ENCODE measurements at places on chromosomes 1 and 21.

DNA sequence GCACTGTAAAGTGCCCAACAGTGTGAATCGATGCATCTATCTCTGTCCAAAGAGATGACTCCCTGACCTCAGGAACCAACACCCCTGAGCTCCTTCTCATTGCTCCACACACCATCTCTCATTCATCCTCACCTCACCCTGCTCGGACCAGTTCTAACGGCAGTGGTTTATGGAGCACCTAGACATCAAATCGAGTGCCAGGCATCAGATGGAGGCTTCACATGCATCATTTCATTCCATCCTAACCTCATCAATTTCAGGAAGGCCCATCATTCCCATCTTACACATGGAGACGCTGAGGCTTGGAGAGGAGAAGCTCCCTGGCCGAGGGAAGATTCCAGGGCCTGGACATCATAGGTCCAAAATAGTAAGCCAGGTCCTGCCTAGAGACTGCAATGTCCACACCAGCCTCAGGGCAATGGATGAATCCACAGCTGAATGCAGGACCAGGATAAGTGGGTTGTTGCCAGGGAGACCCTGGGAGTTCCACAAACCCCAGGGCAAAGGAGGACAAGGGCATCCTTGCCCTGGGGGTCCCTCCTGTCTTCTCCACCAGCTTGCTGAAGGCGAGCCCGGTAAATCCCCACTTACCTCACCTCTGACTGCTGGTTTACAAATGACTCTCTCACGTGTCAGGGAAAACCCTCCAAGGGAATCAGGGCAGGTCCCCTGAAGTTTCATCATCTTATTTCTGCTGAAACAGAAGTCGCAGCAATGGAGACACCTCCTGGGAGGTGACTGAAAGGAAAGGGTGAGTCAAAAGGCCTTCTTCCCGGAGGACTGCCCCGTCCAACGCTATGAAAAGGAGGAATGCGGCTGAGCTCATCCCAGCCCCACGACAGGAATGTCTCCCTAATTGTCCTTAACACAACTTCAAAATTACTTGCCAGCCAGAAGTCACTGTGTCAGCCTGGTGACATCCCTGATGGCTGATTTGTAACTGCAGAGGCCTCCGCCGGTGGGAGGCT, 9.0 kb upstream of the IFFO2 start:
- DNase-seq, result peak; percentile 29

DNA sequence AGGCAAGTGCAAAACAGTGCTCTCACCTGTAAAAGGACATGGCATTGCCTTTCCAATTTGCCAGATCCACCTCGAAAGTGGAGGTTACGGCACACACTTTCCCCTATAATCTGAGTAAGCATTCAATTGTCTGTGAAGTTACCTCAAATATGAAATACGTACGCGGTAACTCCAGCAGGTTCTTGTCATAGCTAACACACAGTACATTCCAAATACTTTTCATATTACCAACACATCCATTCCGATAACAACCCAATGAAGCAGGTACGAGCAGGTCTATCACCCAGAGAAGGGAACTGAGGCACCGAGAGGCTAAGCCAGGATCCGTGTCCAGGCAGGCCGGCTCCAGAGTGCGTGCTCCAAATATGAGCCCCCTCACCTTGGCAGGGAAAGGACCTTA, 46.8 kb upstream of the LPAR3 start:
- DNase-seq, result no peak

DNA sequence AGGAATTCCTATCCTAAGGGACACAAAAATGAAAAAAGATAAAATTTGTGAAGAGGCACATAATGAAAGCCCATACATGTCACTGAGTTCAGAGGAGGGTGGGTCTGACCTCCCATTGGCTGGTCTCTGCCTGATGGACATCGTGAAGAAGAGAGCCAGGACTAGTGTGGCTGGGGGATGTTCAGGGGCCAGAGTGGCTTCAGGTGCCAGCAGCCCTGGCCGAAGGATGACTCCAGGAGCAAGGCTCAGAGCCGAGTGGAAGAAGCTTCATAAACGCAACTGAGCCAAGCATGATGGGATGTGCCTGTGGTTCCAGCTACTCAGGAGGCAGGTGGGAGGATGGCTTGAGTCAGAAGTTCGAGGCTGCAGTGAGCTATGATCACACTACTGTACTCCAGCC, 56.9 kb upstream of the ATP5PO start:
- DNase-seq, result no peak

DNA sequence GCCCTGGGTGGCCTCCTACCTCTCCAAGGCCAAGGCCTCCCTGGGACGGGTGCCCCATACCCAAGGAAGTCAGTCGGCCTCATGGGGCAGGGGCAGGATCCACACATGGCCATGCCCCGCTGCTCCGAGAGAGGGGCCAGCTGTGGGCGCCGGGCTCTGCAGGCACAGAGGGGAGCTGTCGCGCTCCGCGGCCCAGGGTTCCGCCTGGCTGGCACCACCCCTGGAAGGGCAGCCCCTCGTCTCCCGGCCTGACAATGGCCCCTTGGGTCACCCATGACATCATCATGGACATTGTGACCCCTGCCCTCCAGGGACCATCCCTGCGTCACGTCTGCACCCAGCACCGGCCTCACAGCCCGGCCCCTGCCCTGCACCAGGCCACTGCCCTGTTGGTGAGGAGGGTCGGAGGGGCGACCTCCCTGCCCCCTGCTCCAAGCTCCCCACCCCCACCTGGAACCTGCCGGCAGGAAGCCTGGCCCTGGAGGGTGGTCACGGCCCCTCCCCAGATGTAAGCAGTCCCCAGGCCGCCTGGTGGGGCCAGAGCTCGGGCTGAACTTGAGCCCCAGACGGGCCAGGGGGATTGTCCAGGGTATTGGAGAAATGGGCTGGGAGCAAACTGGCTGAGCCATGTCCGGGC, 5.8 kb downstream of the TTLL10 start:
- DNase-seq, result no peak

GRCh38 chr1:168485048-168485447, 58.7 kb downstream of the XCL2 start:
- DNase-seq, result no peak

- no peak for DNase-seq
Observed at GRCh38 chr1:66770240-66770639, 18.0 kb downstream of the DYNLT5 start.

DNA sequence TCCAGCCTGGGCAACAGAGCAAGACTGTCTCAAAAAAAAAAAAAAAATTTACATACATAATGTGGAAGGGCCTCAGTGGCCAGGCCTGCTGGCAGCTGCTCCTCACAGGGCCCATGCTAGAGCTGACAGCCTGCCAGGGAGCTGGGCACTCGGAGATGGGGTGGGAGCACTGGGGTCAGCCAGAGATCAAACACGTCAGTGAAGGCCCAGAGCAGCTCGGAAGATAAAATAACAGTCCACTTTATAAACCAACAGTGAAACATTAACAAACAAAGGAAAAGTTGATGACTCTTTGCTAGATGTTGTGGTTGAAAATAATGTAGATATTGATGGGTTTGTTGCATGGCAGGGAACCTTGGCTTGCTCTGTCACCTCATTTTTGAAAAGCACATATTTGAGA, 42.7 kb downstream of the ATP5PF start:
- DNase-seq, result no peak

DNA sequence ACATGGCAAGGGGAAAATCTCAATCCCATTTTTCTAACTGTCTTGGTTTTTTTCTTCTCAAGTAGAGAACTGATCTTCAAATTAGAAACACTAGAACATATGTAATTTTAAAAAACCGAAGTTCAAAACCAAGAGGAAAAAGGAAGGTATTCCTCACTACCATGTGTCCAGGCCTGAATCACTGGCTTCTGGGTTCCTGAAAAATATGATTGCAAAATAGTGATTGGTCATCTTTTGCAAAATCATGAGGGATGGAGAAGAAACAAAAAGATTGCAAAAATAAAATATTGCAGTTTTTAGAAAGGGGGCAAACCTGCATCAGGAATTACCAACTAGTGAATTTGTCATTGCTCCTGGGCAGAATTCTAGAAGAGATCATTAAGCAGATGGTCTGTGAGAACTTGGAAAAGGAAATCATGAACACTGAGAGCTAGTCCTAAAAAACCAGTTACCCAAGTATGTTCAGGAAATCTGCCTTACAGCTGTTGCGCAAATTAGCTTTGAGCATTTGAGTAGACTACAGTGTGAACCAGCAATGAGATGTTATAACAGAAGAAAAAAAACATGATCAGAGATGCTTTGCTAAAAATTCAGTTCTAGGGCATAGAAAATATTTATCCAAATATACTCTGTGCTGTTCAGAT, 49.4 kb downstream of the SPATA46 start:
- DNase-seq, result no peak

- DNase-seq, result peak; percentile 35
Observed at GRCh38 chr1:155504207-155504606, 58.4 kb downstream of the ASH1L start.

DNA sequence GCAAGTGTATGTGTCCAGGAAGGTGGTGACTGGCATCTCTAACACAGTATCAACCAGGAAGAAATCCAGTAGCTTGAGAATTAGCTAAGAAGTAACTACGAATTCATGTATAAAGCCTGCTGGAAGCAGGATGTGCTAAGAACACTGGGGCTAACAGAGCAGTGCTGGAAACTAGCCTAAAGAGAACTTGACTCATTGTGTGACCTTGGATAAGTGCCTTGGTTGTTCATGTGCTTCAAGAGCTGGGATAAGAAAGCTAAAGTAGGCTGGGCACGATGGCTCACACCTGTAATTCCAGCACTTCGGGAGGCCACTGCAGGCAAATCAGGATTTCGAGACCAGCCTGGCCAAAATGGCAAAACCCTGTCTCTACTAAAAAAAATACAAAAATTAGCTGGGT, 186.9 kb downstream of the RRAGC start:
- no peak for DNase-seq

DNA sequence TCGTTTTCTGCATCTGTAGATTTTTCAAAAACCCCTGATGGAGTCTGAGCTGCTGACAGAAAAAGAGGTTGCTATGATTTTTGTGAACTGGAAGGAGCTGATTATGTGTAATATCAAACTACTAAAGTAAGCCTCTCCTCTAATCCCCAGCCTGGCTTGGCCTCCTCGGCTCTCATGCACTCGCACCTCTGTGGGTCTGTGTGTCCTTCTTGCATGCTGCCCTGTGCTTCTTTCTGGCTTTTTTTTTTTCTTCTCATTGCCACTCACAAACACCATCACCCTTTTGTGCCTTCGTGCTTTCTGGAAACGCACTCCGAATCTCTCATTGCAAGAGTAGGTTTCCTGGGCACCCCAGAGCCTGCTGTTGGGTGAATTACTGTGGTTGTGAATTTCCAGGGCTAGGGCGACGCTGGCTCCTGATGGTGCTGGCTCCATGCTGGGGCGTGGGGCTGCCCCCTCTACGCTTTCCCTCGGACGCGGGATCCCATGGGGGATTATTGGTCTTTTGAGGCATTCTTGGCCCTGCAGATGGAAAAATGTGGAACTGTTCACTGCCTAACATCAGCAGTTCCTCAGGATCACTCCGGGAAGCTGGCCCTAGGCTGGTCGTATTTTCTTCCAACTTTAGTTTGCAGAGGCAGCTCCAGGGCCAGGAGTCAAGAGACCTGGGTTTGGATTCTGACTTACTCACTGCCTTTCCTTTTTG, 56.8 kb downstream of the ATP5PO start:
- DNase-seq, result no peak

- no peak for DNase-seq
Observed at GRCh38 chr21:40844935-40845334, 2.0 kb downstream of the DSCAM start.

- no peak for DNase-seq
Observed at GRCh38 chr21:44456915-44457736, 1.8 kb downstream of the LRRC3 start.

DNA sequence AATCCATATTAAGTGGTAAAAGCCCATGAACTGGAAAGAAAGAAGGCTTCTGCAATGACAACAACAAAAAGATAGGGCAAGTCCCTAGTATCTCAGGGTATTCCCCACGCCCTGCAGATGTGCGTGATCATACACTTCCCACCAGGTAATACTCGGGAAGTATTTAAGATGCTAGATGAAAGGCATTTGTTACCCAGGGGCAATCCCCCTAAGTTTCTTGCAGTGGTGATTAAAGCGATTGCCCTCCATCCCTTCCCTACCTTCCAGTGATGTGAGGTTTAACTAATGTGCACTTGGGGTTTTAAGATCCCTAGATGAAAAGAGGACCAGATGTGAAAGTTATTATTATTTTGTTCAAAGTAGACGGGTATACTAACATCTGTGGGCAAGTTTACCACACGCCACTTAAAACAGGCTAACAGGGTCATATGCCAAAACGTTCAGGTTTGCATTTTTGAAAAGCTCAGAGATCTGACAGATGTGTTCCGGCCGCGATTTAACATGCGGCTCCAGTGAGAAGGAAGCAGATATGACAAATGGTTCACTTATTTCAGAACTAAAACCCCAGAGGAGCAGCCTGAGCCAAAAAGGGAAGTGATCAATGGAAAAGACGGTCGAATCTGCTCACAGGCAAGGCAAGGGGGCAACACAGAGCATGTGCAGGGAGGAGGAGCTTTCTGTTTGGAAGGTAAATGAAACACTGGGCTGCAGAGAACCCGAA, 17.4 kb downstream of the TIAM1 start:
- peak; percentile 12 for DNase-seq

DNA sequence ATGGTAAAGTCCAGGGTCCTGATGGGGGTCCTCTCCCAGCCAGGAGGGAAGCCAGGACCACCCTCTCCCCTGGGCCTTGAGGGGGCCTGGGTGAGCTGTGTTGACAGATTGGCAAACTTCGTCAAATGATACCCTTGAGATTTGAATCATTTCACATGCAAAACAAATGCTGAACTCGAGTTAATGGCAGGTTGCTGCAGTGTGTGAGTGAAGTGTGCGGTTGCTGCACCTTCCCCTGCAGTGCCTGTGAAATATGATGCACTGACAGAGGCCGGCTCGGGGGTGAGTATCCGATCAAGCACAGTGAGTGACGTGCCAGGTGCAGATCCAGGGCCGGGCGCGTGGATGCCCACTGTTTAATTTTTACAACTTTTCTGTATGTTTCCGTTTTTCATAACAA, 5.7 kb upstream of the KRTAP12-1 start:
- DNase-seq, result no peak

DNA sequence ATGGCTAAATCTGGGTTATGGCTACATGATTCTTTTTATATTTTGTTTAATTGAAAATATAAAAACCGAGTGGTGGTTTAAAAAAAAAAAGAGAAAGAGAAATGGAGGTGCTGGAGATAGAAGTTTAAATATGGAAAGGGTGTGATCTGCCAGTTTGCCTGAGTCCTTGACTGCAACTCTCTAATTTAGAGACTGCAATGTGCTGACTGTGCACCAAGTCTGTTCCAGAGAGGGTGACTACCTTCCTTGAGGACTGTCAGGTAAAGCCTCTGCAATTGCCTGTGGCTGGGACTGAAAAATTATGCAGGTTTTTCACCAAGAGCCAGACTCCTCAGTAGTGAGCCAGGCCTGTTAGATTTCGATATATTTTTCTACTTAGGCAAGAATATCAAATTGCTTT, 1326.3 kb downstream of the BRINP3 start:
- DNase-seq, result no peak

Measured in T-helper 2 cell (primary cell).